RWPE1 (cell line): ENCODE measurements at places on chromosomes 16 and 17.

DNA sequence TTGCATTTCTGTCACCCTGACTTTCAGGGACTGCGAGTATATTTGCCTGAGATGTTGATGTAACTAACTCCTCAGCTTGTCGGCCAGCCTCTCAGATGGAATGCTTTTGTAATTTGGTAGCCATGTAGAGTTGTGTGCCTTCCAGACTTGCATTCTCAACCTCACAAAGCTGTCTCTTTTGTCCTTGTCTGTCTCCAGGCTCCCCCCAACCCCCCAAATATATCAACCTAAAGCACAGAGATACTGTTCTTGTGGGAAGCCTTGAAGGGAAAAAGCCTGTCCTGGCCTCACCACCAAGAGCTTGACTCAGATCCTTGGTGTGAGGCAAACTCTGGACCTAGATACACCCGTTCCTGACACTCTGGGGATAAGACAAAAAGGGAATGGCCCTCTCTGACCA, 18.4 kb downstream of the SAP30BP start:
- DNase-seq: no peak

- DNase-seq: peak; percentile 97
These were observed 22.6 kb downstream of the NDE1 start for GRCh38 chr16:15672514-15673167.

GRCh38 chr17:63701456-63701820, 1.5 kb upstream of the LIMD2 start:
- DNase-seq: no peak

GRCh38 chr17:63571632-63572310, 21.5 kb downstream of the DCAF7 start:
- DNase-seq: no peak

GRCh38 chr16:55126456-55126855, 195.8 kb downstream of the IRX5 start:
- no peak for DNase-seq

DNA sequence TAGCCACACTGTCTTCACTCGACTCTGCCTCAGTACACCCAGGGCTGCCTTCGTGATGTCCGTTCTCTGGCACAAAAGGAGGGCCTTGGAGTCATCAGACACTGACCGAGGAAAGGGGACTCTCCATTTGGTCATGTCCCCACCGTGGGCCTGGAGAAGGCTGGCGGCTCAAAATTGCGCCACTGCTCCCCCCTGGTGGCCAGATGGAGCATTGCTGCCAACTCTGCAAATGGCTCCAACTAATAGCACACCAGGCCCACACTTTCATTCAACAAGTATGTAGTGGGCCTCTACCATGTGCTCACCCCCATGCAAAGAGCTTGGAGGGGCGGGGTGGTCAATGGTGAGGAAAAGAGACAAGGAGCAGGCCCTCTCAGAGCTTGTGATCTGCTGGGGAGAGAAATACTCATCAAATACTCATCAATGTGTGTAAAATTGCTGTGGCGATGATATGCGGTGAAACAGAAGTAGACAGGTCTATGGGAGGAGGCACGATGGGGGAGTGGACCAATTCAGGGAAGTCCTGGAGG, 5.2 kb upstream of the GRIN2C start:
- DNase-seq: peak; percentile 63

- no peak for DNase-seq
These were observed 252.3 kb upstream of the EEF2KMT start for GRCh38 chr16:5349670-5350517.

GRCh38 chr17:41634639-41635038, 10.3 kb upstream of the KRT17 start:
- no peak for DNase-seq

DNA sequence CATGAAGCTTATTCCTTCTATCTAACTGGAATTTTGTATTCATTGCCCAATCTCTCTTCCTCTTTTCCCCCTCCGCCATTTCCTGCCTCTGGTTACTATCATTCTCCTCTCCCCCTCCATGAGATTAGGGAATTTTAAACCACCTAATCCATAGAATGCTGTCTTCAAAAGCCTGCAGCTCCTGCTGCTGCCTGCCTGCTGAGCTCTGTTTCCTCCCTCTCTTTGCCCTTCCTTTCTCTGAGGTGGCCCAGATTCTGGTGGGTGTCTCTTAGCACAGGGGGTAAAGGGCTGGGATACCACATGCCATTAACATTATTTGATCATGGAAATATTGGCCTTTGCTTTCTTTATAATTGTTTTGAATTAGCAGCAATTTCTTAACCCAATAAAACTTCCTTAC, 241.6 kb downstream of the CNTNAP4 start:
- no peak for DNase-seq

DNA sequence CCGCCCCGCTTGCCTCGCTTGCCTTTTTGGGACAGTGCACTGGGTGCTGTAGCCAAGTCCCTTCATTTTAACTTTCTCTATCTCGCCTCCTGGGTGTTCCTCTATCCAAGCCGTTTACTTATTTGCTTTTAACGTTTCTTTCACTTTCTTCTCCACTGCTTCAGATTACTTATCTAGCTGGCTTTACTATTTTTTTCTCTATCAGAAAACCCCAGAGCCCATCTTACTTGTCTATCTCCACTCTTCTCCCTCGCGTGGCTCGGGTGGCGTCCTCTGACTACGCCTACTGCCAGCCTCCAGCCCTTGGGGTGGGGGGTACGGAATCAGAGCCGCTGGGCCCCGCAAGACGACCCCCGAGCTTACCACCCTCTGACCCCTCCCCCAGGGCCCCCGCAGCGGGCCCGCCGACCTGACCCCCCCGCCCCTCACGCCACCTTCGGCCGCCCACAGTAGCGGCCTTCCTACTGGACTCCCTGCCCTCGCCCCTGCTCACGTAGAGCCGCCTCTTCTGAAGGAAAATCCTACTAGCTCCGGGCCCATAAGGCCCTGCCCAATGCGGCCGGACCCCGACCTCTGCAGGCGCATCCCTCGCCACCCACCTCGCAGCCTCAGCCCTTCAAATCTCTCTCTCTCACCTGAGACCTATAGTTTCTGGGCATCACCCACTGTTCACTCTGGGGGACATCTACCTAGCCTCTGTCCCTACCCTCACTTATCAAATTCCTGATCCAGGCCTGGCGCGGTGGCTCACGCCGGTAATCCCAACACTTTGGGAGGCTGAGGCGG, 1.0 kb upstream of the SLC12A4 start:
- DNase-seq: no peak

DNA sequence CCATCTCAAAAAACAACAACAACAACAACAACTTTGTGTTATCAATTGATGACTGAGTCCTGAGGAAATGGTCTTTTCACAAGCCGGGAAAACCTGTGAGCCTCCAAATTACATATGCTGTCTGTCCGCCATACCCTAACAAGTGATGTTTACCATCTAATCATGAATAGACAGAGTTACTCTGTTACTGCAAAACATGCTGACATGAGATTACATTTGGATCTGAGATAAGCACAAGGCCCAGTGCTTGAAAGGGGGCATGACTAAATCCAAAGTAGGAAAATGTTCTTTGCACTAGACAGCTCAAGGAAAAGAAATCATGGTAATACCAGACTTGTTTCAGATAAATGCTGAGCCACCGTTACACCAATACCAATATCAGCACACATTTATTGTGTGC, 8.6 kb upstream of the ATXN1L start:
- DNase-seq: no peak

DNA sequence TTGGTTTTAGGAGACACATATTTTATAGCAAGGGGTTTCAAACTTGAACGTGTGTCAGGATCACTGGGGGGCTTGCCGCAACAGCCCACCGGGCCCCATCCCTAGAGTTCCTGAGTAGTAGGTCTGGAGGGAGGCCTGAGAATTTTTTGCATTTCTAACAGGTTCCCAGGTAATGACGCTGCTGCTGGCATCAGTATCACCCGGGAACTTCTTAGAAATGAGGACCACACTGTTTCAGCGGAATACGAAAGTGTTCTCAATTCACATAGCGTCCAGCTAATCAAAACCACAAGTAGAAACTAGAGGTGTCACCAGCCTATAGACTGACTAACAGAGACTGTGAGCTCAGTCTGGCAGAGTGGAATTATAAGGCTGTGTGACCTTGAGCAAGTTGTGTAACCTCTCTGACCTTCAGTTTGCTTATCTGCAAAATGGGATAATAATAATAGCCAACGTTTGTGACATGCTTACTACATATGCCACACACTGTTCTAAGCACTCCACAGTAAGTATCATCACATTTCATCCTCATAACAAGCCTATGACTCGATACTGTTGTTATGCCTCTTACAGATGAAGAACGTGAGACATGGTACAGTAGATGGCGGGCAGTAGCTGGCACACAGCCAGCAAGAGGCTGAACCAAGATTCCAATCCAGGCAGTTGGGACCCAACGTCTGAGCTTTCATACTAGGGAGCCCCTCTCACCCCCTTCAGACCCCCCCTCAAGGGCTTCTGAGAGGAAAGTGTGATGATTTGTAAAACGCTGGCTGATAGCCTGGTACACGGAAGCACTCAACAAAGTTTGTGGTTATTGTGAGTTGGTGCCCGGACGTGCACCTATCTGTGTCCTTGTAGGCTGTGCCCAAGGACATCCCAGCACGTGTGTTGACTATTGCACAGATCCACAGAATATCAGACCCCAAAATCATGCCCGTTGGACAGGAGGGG, 4.6 kb upstream of the ICAM2 start:
- no peak for DNase-seq

DNA sequence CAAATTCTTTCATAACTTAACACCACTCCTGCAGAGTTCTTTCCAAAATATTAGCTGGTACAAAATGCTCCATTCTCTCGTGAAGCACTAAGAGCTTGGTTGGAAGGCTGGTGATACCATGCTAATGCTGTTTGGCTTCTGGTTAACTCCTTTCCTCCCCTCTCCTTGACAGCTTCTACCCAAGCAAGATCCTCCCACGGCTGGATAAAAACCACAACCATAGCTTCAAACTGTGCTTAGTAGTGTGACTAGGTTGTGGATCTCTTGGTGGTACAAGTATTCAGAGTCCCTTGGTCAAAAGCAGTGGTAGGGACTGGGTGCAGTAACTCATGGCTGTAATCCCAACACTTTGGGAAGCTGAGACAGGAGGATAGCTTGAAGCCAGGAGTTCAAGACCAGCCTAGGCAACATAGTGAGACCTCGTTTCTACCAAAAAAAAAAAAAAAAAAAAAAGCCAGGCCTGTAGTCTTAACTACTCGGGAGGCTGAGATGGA, 2.3 kb downstream of the PHAF1 start:
- no peak for DNase-seq

DNA sequence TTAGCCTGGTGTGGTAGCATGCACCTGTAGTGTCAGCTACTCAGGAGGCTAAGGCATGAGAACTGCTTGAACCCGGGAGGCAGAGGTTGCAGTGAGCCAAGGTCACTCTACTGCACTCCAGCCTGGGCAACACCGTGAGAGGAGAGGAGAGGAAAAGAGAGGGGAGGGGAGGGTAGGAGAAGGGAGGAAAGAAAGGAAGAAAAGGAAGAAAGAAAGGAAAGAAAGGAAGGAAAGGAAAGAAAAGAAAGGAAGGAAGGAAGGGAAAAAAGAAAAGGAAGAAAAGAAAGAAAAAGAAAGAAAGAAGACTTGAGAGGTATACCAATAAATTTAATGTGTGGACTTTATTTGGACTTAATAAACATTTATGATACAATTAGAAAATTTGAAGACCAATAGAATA, 66.8 kb upstream of the FA2H start:
- DNase-seq: no peak

DNA sequence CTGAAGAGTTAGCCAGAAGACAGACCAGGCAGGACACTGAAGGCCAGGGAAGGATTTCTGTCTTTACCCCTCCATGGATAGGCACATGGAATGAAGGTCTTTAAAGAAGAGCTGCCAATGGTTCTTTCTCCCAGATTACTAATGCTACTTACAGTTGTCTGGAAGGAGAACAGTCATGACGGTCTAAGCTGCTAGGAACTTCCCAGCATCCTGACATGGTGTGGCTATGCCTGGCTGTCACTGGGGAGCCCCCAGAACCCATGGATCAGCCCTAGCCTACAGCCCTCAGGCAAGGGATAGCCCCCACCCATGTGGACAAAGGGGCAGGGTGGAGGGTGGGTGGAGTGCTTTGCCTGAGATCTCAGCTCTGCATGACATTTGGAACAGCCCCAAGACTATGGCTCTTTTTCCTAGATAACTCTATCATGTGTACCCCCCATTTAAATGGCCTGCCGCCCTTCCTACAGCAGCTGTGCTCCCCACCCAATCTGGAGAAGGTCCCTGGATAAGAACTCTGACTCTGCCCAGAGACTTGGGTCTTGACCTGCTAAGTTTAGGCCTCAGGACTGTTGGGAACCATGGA, 9.2 kb upstream of the KAT7 start:
- DNase-seq: no peak

DNA sequence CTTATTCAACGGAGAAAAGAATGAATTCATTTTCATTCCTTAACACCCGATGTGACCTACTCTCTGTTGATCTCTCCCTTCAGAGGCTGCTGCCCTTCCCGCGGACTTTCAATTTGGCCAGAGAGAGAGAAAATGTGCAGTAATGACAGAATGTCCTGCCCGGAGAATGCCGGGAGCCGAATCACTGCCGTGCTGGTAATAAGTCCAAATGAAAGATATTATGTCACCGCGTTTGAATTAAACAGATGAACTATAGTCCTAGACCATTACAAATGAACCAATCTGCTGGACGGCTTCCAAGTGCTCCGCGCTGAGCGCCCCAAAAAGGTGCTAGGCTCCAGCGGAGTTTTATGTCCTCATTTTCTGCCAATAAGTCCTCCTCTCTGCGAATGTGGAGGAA, 14.7 kb upstream of the C16orf82 start:
- no peak for DNase-seq

DNA sequence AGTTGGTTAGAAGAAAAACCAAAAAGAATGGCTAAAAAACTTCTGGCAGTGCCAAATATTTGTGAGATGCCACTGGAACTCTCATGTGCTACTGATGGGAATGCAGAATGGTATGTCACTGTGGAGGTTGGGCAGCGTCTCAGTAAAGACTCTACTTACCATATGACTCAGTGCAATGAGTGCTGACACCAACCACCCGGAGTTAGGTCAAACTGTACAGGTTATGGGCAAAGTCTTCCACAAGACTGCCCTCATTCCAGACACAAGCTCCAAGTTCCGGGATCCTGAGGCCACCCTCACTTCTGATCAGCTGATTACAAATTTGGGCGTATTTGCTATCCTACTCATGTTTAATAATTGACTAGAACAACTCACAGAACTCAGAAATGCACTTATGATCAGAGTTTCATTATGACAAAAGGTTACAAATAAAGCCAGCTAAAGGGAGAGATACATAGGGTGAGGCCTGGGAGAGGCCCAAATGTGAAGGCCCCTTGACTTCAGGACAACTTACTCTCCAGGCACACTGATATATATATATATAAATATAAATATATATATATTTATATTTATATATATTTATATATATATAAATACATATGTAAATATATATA, 114.9 kb downstream of the TRIM37 start:
- no peak for DNase-seq

GRCh38 chr17:228951-229708, 47.7 kb upstream of the DOC2B start:
- no peak for DNase-seq

GRCh38 chr17:10460062-10460461, 9.3 kb downstream of the MYH4 start:
- no peak for DNase-seq

- no peak for DNase-seq
These were observed 143.7 kb downstream of the ZNF18 start for GRCh38 chr17:11853321-11854151.

GRCh38 chr16:71923941-71924690, 28.8 kb downstream of the IST1 start:
- no peak for DNase-seq

- no peak for DNase-seq
These were observed 294.8 kb downstream of the HS3ST3B1 start for GRCh38 chr17:14595656-14596055.

- DNase-seq: no peak
These were observed 1.8 kb downstream of the RUNDC3A start for GRCh38 chr17:44310188-44310587.
